Hematopoietic multipotent progenitor cell treated with erythropoietin and hydrocortisone succinate and interleukin-3 and kit ligand, for 17 days (in vitro differentiated cells): ENCODE measurements at places on chromosomes 11 and 22.
A peak's percentile ranks its signal among the peaks of the same experiment; 100 is the strongest.

GRCh38 chr11:22467248-22467647 lies 129.1 kb downstream of the SLC17A6 start:
- no peak for DNase-seq

- DNase-seq: no peak
These were observed 39.3 kb downstream of the ZNF202 start for GRCh38 chr11:123702139-123702538.

GRCh38 chr22:20526628-20527355 lies 19.4 kb downstream of the MED15 start:
- DNase-seq: no peak

GRCh38 chr11:1219834-1220815 lies 2.7 kb upstream of the MUC5B start:
- DNase-seq: no peak

DNA sequence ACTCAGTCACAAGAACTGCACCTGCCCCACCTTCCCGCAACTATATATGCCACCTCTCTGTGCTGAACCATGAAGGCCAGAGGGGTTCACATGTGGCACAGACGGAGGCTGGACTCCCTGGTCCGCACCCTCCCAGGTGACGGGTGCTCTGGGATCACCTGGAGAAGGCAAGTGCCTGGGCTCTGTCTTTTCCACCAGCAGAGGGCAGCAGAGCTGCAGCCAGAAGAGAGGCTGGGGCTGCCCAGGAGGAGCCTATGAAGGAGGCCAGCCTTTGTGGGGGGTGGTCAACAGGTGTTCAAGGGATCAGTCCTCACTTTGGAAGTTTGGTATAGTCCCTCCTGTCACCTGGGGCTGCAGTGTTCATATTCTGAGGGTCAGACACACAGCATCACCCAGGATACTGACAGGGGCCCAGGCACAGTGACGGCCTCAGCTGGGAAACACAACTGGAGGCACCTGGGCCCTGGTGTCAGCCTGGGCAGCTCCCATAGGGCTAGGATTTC lies 39.2 kb upstream of the IGLL5 start:
- peak; percentile 63 for DNase-seq

DNA sequence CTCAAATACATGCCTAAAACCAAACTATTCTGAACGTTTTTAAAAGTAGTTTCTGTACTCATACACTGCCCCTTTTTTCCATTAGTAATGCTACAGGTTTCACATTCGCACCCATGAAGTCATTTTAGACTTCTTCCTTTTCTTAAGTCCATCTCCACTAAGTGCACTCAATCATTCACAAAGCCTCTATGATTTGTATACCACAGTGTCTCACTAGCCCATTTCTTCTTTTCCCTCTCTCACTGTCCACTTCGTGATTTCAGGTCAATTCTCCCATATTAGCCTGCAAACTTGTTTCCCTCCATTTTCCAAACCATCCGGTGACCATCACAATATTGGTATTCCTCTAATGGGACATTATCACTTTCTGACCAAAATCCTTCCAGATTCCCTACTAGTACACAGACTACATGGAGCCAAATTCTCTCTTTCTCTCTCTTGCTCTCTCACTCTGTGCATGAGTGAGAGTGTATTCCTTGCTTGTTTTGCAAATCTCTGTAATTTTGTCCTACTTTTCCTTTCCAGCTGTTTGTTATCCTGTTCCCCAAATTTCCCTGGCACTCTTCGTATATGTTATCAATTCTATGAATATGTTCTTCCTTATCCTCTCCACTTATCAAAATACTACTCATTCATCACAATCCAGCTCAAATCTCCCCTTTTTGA lies 3.4 kb upstream of the ZC3H12C start:
- DNase-seq: no peak
